Stimulated activated CD8-positive, alpha-beta memory T cell treated with anti-CD3 and anti-CD28 coated beads, Interleukin-7, amount 100 ng/mL, for 1 hour (primary cell): ENCODE measurements at places on chromosomes 6 and 20.

- DNase-seq: no peak
Measured at GRCh38 chr6:22248513-22249308, 48.1 kb downstream of the PRL start.

GRCh38 chr6:65745614-65746013 lies 38.6 kb upstream of the EYS start:
- no peak for DNase-seq

DNA sequence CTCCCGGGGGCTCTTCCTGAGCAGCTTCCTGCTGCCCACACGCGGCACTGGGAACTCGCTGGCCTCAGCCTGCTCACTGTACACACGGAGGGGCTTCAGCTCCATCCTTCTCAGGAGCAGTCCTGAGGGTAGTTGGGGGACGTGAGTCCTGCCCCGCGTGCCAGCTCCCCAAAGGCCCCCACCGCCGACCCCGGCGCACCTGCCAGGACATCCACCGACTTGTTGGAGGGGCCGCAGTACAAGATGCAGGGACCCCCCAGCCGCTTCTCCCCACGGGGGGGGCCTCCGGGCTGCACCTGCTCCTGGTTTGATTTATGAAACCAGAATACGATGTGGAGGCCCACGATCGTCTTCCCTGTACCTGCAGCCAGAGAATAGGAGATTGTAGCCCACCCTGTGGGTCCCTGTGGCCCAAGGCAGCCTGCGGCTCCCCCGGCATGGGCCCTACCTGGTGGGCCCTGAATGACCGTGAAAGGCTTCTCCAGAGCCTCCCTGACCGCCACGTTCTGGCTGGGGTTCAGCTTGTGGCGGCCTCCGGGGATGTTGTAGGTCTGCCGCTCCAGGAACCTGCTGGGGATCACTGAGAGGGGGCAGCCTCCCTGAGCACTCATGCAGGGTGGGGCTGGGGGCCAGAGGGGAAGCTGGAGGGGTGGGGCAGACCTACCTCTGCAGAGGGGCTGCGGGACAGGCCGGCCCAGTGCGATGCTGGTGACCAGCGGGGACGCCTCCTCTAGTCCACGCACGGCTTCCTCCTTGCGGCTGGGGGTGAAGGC lies 7.9 kb downstream of the FNDC11 start:
- DNase-seq: no peak

- no peak for DNase-seq
Measured at GRCh38 chr6:5156627-5157026, 71.5 kb downstream of the PPP1R3G start.
